ENCODE measurements at places on chromosomes 4 and X.
A peak's percentile ranks its signal among the peaks of the same experiment; 100 is the strongest.

- DNase-seq: no peak
Measured at GRCh38 chrX:44234541-44234940, 108.9 kb downstream of the EFHC2 start.

DNA sequence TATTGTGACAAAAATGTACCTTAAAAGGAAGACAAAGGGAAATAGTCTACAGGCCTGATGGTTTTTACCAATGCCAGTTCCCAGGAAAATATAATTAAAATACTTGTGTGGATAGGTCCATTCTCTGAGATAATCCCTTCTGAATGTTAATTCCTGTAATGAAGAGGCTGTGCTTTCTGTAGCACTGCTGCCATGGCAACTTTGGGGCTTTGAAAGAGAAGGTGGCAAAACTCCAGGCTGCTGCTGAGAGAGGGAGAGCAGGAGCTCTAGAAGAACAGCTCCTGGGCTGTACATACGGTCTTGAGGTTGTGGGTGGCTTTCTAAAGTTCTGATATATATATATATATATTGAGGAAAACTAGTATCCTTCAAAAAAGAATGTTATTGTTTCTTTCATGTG is 125.4 kb downstream of the PDLIM5 start:
- peak; percentile 34 for DNase-seq

DNA sequence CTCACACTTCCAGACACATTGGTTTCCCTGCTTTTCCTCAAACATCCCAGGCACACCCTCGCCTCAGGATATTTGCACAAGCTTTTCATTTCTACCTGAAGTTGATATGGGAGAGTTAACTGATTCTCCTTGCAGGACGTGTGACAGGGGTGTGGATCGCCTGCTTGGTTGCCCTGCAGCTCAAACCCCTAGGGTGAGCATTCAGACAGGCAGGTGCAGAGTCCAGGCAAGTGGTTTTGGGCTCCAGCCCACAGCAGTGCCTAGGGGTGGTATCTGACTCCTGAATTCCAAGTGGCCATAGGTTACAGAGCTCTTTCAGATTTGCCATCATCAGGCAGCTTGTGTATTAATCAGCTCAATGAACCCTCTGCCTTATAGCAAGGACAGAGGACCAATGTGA is 1104.2 kb upstream of the IGFBP7 start:
- DNase-seq: peak; percentile 16

DNA sequence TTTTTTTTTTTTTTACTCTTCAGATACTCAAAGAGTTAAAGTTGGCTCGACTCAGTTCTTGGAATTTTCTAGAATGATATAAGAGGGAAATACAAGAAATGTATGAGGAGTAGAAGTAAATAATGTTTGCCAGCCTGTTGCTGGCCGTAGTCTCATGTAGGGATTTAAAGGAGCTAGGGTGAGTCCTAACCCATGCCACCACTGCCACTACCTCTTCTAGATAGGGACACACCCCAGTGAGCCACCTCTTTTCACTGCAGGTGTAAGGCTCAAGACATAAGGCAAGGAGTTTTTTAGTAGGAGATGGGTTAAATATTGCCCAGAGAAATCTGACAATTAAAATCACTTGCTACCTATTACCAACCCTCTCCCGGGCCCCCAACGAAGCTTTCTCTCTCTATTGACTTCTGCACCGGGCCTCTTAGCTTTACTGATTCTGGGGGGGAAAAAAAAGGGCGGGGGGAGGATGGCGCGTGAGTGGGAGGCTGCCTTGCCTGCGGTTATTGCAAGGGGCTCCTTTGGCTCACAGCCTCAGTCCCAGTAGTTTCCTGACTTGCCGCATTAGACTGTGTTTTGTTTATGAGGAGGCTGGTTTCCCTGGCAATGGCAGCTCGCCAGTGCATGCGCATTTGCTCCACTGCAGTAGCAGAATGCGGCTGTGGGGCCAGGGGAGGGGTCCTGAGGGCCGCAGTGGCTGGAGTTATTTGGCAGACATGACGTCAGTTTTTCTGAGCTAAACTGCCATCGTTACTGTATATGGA is 3.0 kb downstream of the LINC00632 start:
- peak; percentile 76 for DNase-seq

DNA sequence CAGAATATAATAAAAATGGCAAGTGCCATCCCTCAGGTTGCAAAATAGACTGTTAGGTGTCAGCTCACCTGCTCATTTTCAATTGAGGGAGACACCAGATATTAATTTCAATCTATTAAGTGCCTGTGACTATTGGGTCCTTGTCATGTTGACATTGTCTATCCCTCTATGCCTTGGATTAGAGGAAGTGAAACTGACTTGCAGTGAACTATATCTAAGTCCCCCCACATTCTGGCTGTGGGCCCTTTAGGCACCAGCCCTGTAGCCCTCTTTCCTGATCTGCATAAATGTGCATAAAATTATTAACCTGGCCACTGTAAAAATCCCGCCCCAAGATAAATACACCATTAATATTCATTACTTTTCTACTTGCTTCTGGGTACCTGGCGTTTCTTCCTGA is 293.0 kb upstream of the CLNK start:
- no peak for DNase-seq

GRCh38 chrX:110188701-110189558 is 129.0 kb downstream of the AMMECR1 start:
- DNase-seq: no peak

DNA sequence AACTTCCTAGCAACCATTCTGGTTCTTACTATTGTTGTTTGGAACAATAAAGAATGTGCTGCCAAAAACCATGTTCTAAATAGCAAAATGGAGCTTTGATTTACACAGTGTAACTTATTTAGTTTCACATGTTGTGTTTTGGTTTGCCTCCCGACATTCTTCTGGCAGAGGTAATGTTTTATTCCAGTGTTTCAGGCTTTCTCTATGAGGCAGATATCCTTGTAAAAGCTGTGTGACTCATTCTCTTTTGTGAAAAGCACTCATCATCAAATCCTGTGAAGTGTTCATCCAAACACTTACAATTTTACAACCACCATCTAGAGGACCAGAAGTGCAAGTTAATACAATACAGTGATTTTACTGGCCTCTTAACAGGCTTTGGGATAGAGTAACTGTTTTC is 219.0 kb upstream of the GIMD1 start:
- no peak for DNase-seq

GRCh38 chr4:10582059-10582686 is 102.4 kb downstream of the CLNK start:
- DNase-seq: peak; percentile 66

- no peak for DNase-seq
Measured at GRCh38 chrX:65859299-65859698, 180.6 kb downstream of the VSIG4 start.

- DNase-seq: no peak
Measured at GRCh38 chrX:100883654-100884053, 9.5 kb upstream of the NOX1 start.

DNA sequence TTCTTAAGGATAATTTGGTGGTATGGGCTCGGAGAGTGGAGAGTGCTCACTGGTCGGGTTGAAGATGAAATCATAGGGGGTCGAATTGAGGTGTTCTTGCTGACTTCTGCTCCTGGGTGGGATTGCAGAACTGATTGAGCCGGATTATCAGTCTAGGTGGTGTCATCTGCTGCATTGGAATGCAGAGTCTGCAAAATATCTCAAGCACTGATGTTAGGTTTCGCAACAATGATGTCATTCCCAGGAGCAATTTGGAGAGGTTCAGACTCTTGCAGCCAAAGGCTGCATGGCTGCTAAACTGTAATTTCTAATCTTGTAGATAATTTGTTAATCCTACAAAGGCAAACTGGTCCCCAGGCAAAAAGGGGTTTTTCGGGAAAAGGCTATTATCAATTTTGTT is 67.7 kb downstream of the RHOH start:
- no peak for DNase-seq

GRCh38 chr4:37023504-37023903 is 221.0 kb upstream of the NWD2 start:
- DNase-seq: no peak

DNA sequence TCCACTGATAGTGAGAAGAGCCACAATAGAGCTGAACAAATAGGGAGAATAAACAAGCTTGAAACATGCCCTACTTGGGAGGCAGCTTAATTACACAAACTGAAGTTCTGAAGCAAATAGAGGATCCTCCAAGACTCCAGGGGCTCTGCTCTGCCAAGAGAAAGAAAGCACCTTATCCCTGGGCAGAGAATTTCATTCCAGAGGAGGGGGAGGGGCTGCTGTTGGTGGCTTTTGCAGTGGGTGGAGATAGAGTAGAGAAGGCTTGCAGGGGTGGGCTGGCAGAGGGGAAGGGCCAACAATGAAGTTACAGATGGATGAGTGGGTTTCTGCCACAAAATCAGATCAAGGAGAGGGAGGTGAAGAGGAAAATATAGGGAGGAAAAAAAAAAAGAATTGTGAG is 1.0 kb upstream of the LPAR4 start:
- DNase-seq: no peak

- DNase-seq: peak; percentile 67
Measured at GRCh38 chr4:47032405-47033106, 1.2 kb downstream of the GABRB1 start.

DNA sequence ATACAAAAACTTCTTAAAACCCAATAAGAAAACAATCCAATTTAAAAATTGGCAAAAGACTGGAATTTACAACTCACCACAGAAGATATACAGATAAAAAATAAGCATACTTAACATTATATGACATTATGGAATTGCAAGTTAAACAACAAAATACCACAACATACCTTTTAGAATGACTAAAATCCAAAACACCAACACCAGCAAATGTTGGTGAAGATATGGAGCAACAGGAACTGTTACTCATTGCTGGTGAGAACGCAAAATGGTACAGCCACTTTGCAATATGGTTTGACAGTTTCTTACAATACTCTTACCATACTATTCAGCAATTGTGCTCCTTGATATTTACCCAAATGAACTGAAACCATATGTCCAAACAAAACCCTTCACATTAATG is 112.4 kb downstream of the ADGRL3 start:
- no peak for DNase-seq

DNA sequence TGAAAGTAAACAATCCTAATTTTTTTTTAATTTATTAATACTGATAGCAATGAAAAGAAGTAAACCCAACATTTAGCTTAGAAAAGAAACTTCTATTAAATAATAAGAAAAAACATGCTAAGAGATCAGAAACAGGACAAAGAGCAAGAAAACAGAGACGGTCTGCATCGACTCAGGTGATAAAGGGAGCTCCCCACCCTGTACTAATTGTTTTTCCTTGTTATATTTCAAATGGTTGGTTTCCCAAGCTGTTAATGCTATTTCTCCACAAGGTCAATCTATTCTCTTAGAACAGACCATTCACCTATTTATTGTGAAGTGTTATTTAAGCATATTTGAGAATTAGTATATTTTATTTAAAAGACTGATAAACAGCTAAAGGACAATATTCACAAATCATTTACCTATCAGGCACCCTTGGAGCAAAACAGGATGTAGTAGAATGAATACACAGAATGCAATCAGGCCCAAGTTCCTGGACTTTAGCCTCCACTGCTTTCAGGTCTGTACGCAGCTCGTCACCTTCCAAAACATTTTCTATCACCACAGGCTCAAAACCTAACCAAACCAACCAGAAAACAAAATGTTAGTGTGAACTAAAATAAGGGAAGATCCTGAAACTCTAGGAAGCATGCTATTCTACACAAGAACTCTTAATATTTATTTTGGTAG is 5.5 kb downstream of the SEPSECS start:
- no peak for DNase-seq
